ENCODE measurements at places on chromosomes 7 and 10.

DNA sequence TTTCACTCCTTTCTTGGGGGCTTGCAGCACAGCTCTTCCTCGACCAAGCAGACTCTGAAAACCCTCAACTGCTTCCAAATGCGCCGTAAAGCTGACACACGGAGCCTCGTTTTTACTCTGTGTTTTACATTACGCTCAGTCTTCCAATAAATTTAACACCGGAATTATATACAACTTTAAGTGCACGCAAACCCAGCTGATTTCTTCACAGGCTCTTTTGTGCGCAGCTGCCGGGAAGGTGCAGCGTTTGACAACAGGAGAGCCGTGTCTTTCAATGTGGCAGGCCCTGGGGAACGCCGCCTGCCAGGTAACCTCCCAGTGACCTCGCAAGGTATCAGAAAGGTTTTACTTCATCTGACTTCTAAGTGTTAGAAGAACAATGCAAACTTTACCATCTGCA lies 35.0 kb downstream of the GFRA1 start:
- no peak for DNase-seq

- DNase-seq = no peak
These were observed 571 bp upstream of the PRKAR2B start for GRCh38 chr7:107043921-107044346.

DNA sequence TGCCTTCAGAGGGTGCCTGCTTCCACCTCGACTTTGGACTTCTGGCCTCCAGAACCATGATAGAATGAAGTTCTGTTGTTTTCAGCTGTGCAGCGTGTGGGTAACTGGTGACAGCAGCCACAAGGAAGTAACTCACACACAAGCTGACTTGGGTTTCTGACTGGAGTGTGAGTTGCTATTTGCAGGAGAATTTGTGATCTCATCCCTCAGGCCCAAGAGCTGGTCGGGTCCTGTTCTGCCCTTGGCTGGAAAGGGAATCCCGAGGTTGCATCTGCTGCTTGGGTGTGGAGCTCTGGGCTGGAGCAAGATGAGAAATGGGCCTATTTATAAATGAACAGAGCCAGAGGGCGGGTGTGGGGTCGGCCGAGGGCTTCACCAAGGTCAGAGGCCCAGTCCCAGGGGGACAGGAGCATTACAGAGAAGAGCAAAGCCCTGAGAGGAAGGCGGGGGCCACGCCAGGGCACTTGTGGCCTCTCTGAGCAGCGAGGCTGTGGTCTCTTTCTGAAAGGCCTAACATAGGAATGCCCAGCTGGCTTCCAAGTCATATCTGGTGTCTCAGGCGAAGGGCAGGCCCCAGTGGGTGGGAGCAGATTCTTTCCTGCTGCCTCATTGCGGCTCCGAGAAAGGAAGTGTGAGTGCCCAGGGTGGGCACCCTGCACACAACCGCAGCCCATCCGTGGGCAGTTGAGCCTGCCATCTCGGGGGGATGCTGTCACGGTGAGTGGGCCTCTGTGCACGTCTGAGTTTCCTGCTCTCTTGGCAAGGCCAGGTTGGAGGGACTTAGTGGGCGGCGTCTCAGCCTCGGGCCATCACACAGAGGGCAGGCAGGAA lies 26.5 kb upstream of the C10orf71 start:
- DNase-seq = no peak

DNA sequence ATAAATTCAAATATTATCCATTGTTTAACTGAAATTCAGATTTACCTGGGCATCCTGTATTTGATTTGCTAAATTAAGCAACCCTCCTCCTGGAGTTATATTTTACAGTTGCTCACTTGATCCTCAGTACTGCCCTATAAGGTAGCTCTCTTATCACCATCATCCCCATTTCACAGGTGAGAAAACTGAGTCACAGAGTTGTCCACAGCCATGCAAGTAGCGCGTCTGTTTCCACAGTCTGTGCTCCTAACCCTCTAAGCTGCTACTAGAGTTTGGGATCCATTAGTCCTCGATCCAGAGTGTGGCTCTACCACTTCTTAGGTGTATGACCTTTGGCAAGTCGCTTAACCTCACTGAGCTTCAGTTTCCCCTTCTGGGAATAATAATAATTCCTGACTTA lies 34.9 kb upstream of the KDM7A start:
- no peak for DNase-seq

GRCh38 chr10:15015451-15015850 lies 28.3 kb upstream of the OLAH start:
- DNase-seq = no peak

DNA sequence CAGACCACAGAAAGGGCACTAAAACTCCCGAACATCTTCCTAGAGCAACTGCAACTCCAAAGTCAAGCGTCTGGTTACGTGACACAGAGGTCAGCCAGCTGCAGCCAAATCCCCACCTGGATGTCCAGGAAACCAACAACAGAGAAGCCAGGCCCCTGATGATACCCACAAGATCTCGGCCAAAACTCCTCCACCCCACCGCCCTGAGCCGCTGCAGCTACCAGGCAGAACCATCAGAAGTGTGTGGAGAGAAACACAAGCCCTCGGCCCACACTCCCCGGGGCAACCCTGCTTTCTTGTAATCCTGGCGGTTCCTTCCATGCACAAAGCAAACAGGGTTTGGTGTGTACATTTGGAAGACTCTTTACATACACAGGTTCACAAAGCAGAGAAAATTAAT lies 8.7 kb downstream of the CHST15 start:
- no peak for DNase-seq

DNA sequence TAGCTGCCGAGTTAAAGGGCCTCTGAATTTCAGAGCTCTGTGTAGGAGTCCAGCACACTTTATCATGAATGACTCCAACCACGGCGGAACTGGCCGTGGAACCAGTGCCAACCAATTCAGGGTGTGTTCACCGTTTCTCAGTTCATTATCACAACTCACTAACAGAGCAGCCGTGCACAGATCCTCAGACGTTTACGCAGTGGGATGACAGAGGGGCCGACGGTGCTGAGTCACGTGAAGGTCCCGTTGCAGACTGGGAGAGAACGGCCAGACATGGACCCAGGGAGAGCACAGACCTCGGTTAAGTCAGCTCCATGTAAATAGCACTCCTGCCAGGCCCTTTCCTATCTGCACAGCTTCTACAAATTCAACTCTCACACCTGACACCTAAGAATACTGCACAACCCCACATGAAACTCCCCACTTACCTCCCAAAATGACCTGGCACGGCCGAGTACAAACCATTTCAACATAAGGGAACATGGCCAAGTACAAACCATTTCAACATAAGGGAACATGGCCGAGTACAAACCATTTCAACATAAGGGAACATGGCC lies 95.5 kb downstream of the DIP2C start:
- no peak for DNase-seq

GRCh38 chr7:143484119-143484518 lies 6.4 kb downstream of the TAS2R41 start:
- DNase-seq = no peak

- no peak for DNase-seq
These were observed 7.3 kb downstream of the SFRP5 start for GRCh38 chr10:97764519-97764931.

GRCh38 chr10:131881104-131881880 lies 19.5 kb upstream of the PPP2R2D start:
- DNase-seq = no peak

- DNase-seq = no peak
These were observed 113.5 kb upstream of the NEBL start for GRCh38 chr10:21010615-21011014.

DNA sequence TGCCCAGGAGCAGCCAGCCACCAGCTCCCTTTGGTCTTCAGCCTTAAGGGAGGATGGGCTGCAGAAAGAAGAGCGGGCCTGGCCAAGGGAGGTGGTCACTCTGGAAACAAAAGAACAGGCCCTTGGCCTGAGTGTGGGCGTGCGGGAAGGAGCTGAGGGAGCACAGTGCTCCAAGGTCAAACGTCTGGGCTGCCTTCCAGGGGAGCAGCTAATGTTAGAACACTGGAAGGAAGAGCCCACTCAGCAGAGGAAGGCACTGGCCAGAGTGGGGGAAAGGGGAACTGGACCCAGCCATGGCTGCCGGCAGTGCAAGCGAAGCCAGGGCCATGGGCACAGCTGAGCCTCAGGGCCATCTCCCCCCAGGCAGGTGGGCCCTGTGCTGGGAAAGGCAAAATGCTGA lies 42.7 kb downstream of the FAM53B start:
- no peak for DNase-seq

- no peak for DNase-seq
These were observed 157.0 kb upstream of the CACNA2D1 start for GRCh38 chr7:82600531-82600930.

DNA sequence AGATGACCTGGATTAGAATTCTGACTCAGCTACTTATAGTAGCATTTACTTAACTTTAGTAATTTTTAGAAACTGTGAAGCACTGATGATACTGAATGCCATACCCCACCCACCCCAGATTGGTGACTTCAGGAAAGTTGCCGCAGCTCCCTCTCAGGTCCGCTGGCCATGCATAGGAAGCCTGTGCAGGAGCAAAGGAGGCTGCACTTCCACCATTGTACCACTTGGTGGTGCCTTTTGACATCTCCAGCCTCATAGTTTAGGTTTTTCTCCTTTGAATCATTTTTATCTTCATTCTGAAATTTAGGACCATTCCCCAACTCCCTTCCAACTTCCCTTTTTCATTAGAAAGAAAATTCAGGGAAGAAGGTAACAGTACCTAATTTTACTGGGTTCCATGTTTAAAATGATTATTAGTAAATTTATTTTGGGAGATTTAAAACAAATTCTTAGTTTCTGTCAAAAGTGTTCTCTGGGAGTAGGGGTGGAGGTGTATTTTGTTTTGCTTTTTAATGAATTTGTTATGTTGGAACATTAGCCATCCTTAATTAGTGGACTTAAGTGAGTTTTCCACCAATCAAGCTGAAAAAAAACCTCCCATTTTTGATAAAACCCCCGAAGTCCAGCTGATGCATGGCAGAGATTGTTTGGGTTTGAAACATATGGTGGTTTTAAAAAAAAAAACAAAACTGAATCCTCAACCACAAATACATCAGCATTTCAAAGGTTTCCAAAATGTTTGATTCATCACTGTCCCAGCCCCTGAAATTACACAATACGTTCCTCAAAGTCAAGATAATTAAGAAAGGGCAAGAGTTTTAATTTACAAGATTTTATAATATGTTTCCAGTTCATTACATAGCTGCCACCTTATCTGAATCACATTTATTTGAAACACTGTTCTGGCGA lies 109.6 kb downstream of the WNT2 start:
- peak; percentile 15 for DNase-seq

DNA sequence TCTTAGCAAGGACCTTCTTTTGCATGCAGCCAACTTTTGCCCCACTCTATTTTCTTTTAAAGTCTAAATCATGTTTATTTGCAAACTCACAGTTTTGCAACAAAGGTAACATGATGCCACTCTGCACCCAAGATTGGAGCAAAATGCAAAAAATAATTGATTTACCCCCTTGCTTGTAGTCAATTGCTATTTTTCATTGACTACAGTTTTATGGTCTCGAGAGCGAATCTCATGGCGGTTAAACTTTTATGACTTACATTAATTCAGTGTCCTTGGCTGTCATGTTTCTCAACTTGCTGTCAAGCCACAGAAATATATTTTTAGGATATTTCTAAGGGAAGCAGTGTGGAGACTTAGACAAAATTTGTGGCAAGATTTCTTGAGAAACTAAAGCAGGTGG lies 110.0 kb upstream of the JCAD start:
- no peak for DNase-seq

DNA sequence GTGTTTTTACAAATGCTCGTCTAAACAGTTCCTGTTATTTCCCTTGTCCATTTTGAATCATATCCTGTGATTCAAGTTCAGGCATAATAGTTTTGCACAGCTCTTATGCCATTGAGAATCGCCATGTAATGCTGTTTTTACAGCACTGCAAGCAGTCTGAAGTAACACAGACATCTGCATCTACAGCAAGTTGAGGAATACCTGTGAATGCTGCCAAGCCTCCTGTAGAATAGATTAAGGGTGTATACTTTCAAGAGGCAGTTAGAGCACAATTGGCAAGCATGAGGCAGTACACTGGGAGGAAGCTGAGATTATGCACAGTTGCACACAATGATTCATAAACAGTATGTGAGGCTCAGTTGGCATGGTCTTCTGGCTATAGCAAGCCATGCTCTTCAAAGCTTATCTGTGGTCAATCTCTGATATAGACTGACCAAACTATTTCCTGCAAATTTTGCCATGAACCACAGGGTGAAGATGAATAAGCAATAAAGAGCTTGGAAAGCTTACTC lies 121.9 kb upstream of the AKR1E2 start:
- DNase-seq = no peak

DNA sequence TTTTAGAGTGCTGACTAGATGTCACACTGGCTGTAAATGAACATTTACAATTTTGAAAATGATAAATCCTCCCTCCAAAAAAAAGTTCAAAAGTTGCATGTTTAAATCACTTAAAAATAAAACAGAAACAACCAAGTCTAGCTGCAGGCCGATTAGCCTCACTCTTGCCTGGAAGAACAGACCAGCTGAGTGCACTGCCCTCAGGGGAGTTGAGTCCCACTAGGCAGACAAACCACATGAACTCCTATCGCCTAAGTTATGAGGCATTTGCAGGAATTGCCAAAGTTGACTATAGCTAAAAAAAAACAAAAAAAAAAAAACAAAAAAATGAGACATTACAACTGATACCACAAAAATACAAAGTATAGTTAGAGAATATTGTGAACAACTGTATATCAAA lies 510.0 kb downstream of the ANKRD7 start:
- no peak for DNase-seq

GRCh38 chr7:116279217-116279616 lies 68.9 kb downstream of the TES start:
- no peak for DNase-seq

GRCh38 chr10:74930965-74931364 lies 104.6 kb downstream of the KAT6B start:
- no peak for DNase-seq

DNA sequence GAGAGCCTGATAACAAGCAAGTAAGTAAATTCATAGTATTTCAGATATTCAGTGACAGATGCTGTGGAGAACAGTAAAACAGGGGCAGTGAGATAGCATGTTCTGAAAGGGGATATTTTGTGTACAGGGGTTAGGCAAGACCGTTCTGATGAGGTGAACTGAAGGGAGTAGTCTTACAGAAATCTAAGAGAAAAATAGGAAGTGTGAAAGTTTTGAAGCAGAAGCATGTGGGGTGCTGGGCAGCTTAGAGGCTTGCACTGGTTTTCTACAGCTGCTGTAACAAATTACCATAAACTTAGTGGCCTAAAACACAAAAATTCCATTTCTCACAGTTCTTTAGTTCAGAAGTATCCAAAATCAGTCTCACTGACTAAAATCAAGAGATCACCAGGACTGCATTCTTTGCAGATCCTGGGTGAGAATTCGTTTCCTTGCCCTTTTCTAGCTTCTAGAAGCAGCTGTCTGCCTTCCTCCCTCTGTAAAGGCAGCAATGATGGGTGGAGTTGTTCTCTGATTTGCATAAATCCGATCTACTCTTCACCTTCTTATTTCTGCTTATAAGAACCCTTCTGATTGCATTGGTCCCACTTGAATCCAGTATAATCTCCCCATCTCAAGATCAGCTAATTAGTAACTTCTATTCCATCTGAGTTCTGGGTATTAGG lies 7.5 kb upstream of the KLF14 start:
- DNase-seq = no peak

Measured in COR-L47 (cell line).